Gastrocnemius medialis (tissue), 4 donors: ENCODE measurements at places on chromosomes 2 and 18.

DNA sequence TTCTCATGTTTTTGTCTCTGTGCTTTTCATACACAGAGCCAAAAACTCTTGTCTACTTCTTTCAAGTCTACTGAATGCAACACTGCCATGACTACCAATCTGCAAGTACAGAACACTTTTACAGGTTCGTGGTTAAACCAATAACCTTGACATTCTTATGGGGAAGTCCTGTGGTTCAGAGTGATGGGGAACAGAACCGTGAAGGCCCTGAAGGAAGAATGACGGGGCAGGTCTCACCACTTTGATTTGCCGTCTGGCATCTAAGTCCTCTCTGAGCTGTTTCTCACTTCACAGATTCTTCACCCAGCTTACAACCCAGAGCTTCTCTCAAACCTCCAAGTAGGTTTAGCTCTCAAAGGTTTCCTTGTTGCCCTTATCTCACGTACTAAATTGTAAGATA is 117.5 kb upstream of the SNTG2 start:
- DNase-seq: no peak

- no peak for DNase-seq
These were observed 23.8 kb downstream of the SOWAHC start for GRCh38 chr2:109637749-109638570.

DNA sequence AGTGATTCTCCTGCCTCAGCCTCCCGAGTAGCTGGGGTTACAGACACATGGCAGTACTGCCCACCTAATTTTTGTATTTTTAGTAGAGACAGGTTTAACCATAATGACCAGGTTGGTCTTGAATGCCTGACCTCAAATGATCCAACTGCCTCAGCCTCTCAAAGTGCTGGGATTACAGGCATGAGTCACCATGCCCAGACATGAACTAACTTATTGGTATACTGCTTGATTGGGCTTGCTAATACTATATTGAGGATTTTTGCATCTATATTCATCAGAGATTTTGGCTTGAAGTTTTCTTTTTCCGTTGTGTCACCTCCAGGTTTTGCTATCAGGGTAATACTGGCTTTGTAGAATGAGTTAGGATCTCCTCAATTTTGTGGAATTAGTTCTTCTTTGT is 706.1 kb upstream of the HS6ST1 start:
- no peak for DNase-seq

DNA sequence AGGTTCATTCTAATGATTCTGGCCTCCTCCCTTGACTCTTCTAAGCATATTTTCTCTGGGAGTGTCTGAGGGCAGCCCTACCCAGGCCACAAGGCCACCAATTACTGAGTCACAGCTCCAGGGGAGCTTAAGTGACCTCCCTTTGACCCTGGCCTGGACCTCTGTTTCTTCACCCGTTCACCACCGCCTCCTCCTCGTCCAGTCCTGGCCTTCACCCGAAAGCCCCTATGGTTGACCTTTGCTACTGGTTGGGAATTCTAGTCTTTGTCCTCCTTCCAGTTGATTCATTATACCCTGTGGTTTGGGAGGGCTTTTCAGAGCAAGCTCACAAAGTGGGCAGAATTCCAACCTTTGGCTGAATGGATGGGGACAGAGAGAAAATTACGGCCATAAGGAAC is 72.6 kb downstream of the NRP2 start:
- DNase-seq: no peak

- no peak for DNase-seq
These were observed 26.8 kb downstream of the SH3BP4 start for GRCh38 chr2:234978466-234979203.

- no peak for DNase-seq
These were observed 6.8 kb upstream of the LRRTM1 start for GRCh38 chr2:80311304-80311703.

DNA sequence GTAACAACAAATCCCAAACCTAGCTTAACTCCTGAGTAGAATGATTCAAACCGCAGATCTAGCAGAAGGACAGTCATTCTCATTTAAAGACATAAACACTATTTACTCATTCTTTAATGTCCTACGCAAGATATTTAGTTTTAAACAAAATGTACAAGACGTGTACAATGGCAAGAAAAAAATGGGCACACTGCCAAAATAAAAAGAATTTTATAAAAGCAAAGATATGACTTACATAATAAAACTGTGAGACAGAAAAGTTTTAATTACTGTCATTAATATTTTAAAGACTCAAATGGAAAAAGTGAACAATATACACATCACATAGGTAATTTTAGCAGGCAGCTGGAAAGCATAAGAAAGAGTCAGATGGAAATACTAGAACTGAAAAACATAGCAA is 157.8 kb downstream of the GALNT13 start:
- DNase-seq: no peak

DNA sequence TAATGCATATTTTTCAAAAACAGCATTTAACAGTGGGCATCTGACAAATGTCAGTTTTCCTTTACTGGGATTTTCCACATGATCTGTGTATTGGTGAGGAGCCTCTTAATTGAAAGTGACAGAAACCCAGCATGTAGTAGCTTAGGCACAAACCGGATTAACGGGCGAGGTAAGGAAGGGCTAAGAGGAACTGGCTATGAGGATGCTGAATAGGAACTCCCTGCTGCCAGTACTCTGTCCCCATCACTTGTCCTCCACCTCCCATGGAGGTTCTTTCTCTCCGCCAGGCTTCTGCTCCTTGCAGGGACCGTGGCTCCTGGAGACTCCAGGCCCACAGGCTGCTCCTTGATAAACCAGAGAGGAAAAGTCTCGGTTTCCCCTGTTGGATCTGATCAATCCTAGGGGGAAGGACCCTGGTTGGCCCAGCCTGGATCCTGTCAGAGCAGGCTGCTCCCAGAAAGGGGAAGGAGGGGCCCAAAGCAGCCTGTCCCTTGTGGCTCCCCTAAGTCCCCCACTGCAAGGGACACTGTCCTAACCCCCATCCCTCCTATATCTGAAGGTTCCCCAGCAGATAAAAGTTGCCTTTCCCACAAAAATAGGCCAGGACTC is 10.3 kb downstream of the TEX44 start:
- no peak for DNase-seq

- no peak for DNase-seq
These were observed 5.2 kb upstream of the DNAJB2 start for GRCh38 chr2:219273937-219274336.

- peak; percentile 18 for DNase-seq
These were observed 78.8 kb upstream of the GAREM1 start for GRCh38 chr18:32549248-32550110.

DNA sequence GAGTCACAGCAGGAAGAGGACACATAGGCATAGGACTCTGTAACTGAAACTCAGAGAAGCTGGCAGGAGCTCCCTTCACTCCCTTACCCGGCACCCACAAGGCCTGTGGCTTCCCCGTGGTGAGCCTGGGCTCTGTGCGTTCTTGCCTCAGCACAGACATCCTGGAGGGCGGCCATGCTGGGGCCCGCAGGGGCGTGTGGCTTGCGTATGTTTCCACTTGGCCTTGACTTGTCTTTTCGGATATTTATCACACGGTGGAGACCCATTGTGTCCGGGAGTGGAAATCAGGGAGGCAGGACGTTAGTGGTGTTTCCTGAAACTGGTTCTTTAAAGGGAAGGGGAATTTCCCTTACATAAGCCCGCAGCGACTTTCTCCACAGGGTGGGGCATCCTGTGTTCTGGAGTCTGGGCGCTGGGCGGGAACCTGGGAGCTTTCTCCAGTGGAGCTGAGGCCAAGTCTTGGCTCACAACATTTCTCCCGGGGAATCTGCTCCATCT is 49.9 kb upstream of the EML6 start:
- peak; percentile 75 for DNase-seq

- no peak for DNase-seq
These were observed 181.8 kb downstream of the PHLPP1 start for GRCh38 chr18:62897153-62897552.

DNA sequence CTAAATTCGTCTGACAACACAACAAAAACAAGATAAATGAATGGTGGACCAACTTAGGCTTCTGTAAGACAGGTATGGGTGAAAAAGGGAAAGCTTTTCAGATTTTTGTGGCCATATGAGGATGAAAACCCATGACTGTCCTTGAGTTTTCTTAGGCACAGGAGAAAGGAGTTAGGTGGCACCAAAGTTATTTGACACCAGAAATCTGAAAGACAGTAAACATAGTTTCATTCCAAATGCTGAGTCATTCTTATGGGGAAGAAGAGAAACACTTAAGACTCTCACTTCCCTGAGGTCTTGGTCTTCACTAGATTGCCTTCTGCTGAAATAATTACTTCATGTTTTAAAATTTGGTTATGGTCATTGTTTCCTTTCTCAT is 5.2 kb upstream of the GPD2 start:
- DNase-seq: no peak

DNA sequence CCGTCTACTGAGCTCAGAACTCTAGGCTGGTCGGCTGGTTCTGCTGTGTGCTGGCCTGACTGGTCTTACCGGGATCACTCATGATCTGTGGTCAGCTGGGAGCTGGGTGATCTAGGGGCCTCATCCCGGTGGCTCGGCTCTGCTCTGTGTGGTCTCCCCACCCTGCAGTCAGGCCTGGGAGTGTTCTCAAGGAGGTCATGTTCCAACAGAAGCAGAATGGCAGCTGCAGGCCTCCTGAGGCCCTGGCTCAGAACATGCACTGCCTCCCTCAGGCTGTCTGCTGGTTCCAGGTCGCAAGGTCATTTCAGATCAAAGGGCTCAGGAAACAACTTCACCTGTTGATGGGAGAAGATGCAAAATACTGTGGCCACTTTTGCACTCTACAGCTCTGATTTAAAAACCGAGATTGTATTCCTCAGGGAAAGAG is 81.1 kb upstream of the RFX8 start:
- no peak for DNase-seq

GRCh38 chr2:147182260-147182659 is 662.6 kb upstream of the ACVR2A start:
- DNase-seq: no peak

DNA sequence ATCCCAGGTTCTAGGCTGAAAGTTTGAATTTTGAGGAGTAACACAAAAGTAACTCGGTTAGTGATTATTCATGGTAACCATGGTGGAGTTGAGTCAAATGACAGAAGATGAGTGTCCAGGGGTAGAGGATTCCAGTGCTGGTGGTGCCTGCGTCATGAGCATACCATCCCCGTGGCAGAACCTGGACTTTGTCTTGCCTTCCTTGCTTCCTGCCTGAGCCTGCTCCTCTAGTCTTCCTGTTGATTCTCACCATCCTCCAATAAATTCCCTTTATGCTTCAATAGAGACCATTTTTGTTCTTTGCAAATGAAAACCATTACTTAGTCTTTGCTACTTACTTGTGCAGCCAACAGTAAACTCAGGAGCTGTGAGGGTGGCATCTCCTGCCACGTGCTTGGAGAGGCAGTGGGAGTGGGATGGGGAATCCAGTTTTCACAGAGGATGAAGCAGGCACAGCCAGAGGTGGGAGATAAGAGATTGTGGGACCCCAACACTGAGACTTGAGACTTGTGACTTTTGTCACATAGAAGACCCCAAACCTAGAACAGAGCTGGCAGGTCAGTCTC is 4.1 kb upstream of the YES1 start:
- DNase-seq: no peak

DNA sequence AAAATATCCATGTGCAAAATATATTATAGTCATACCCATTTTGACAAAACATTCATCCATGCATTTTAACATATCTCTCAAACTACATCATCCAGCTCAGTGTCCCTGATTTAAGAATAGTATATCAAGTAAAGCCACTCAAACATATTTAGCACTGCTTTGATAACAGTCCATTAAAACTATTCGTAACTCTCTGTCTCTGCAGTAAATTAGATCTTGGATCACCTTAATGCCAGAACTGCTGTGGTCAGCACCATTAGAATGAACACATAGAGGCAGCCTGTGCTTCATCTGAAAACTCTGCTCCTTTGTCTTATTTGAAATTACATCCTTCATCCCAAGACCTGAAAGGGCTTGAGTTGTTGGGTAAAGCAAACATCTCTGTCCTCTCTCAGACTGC is 234.0 kb downstream of the MBD2 start:
- no peak for DNase-seq

GRCh38 chr18:28382215-28382879 is 205.4 kb upstream of the CDH2 start:
- no peak for DNase-seq

GRCh38 chr2:146523196-146523595 is 1321.6 kb upstream of the ACVR2A start:
- DNase-seq: no peak
